ENCODE measurements at places on chromosomes 2 and 18.

DNA sequence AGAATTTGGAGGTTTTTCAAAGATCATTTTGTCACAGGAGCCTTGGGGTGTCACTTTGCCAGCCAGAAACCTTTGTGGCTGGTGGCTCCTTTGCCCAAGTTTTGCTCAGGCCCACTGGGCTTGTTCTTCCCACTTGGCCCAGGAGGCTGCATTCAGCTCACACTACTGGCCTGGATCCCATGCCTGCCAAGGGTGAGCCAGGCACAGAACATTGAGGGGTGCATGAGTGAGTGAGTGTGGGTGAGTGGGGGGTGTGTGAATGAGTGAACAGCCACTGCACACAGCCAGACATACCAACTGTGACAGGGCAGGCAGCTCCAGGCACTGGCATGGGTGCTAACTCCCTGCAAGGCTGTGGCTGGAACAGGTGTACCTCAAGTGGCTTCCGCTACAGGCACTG, 39.6 kb downstream of the FAM171B start:
- DNase-seq = no peak

GRCh38 chr2:134507697-134508096, 211.1 kb downstream of the TMEM163 start:
- DNase-seq = no peak

DNA sequence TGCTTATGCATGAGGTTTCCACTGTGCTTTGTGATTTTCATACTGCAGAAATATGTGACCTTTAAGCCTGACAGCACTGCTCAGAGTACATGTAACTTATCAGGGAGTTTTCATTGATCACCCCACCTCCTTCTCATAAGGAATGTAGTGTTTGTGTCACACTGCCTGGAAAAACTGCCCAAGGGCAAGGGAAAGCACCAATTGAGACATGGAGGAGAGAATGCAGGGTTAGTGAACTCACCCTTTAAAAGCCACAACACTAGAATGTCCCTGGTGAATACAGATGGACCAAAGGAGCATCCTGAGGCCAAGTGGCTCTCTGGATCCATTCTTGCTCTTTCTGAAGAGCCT, 147.2 kb upstream of the SPATS2L start:
- no peak for DNase-seq

- DNase-seq = no peak
Observed at GRCh38 chr2:28082131-28082530, 191.6 kb downstream of the BABAM2 start.
